ENCODE measurements at places on chromosomes 1 and 21.

- peak; percentile 48 for DNase-seq
Measured at GRCh38 chr1:65289449-65289848, 19.9 kb upstream of the DNAJC6 start.

DNA sequence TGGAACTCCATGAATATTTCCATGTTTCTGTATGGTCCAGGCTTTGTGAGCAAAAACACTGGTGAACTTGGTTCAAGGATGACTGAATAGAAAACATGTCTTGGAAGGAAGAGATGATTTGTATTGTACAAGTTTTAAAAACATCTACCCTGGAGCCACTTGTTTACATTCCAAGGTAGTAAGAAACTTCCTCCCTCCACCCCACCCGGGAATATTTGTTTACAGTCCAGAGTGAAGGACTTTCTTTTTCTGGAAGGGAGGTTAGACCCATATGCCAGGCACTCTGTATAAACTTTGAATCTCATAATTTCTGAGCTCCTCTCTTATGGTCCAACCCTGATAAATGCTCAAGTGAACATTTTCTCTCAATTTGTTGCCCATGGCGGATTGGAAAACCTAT lies 323.3 kb upstream of the LYPLAL1 start:
- no peak for DNase-seq

DNA sequence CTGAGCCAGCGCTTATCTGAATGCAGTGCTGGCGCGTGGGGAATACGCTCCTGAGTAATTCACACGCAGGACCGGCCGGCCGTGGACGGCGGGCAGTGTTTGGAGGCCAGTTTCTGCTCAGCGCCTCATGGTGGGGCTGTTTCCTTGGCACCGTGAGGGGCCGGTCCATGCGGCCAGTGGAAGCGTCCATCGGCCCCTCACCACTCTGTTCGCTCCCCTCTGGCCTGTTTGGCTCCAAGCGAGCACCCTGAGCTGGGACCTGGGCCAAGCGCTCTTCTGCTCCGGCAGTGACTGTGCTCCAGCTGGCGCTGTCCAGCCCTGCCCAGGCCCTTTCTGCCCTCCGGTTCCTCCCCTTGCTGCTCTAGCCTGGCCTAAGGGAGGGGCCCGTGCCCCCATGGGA lies 16.3 kb upstream of the PLCH2 start:
- no peak for DNase-seq

GRCh38 chr1:162179121-162179520 lies 109.6 kb downstream of the NOS1AP start:
- no peak for DNase-seq

GRCh38 chr21:42112857-42113256 lies 41.7 kb downstream of the UMODL1 start:
- no peak for DNase-seq

DNA sequence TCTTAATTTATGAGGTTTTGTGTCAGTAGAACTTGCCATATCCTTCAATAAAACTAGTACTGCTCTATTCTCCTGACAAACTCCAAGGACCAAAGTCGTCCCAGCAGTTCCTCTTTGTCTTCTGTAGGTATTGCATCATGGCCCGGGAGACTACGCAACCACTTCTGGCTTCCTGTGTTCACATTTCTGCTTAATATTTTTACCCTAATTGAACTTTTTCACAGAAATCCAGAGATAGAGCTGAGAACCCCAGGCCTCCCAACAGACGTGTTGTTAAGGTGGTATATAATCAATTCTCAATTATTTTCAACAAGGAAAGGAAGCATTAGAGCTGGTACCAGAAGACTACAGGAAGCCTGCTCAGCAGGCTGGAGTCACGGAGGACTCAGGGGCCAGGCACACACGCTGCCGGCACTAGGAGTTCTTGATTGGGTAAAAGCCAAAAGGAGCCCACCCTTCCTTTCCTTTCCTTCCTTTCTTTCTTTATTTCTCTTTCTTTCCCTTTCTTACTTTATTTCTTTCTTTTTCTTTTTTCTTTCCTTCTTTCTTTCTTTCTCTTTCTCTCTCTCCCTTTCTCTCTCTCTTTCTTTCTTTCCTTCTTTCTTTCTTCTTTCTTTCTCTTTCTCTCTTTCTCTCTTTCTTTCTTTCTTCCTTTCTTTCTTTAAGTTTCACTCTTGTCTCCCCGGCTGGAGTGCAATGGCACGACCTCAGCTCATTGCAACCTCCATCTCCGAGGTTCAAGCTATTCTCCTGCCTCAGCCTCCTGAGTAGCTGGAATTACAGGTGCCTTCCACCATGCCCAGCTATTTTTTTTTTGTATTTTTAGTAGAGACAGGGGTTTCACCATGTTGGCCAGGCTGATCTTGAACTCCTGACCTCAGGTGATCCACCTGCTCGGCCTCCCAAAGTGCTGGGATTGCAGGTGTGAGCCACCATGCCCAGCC lies 173.7 kb downstream of the ZBTB18 start:
- DNase-seq: no peak

DNA sequence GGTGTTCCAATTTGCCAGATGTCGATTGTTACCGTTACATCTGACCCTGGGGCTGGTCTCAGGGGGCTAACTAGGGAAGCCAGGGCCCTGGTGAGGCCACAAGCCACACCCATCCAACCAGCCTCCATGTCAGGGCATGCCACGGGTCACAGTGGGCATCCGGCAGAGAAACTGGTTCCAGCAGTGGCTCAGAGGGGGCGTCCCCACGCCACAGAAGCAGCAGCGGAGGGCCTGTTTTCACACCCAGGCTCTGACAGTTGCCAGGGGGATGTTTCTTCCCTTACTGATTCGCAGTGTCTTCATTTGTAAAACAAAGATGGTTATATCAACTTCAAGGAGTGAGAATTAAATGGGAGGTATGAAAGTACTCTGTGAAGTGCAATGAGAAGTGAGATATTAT lies 75.0 kb upstream of the COX20 start:
- no peak for DNase-seq

DNA sequence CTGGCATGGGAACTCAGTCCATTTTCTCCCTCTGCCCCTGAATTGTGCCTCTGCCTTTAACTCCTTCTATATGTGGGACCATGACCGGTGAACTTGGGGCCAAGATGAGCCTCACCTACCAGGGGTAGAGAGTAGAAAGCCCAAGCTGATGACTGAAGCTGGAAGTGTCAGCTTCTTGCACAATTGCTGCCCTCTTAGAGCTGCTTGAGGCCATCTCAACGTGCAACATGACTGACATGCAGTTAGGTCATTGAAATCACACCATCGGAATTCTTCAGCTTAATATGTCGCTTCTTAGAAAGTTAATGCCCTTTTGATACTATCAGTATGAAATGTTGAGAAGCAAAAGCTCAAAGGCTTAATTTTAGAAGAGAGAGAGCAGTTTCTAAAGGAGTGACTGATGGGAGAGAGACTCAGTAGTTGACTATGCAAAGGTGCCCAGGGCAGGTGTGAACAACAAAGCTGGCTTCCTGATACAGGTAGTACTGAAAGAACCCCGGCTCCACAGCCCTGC lies 89.4 kb upstream of the UBE2U start:
- DNase-seq: no peak

GRCh38 chr1:43592974-43593683 lies 56.8 kb upstream of the KDM4A start:
- DNase-seq: no peak

DNA sequence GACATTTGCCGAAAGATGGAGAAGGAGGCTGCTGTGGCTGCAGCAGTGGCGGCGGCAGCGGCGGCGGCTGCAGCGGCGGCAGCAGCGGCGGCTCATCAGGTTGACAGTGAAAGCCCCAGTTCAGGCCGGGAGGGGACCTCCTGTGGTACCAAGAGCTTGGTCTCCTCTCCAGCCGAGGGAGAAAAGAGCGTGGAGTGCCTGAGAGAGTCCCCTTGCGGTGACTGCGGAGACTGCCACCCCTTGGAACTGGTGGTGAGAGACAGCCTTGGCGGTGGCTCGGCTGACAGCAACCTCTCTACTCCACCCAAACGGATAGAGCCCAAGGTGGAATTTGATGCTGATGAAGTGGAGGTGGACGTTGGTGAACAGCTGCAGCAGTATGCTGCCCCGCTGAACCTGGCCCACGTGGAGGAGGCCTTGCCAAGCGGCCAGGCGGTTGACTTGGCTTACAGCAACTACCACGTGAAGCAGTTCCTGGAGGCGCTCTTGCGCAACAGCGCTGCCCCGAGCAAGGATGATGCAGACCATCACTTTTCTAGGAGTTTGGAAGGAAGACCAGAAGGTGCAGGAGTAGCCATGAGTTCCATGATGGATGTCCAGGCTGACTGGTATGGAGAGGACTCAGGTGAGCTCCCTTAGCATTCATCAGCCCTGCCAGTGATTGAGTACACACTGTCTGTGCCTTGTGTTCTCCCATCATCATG lies 6.3 kb downstream of the ZBTB8B start:
- peak; percentile 55 for DNase-seq

DNA sequence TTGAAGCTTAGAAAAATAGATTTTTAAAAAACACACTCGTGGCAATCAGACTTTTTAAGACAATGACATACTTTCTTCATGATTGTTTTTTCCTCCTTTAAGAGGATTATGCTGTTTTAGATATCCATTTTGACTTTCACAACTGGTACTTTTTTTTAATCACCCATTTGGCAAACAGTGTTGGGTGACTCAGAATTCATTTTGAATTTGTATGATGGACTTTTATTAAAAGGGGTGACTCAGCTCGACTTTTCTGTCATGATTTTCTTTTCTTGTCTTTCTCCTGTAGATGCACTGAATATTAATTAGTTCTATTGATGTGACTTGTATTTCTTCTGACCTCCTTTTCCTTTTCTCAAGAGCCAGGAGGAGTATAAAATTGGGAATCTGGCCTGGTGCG lies 44.7 kb downstream of the FMN2 start:
- DNase-seq: no peak

- DNase-seq: no peak
Measured at GRCh38 chr21:27831816-27832569, 865.1 kb upstream of the ADAMTS5 start.

DNA sequence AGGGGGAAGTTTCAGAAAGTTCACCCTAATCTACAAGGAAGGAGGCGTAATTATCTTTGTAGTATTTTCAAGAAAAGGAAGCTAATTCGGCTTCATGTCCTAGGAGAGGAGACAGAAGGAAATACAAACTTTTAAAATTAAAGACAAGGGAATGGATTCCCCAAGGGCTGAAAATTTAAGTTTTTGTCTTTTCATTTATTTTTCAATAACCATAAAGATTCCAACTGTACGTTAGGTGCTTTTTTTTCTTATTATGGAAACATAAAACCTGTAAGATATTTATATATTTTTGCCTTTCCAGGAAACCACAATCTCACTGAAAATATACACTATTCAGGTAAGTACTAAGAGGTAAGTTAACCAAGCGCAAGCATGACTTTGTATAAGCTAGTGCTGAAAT lies at the start of gene OR2M3:
Gene OR2M3 (plus strand): TSS at position 301 of the 400 bp plus-strand sequence. CDS start 5,803 bp downstream, outside the sequence.
- DNase-seq: no peak

GRCh38 chr1:173869021-173869359 lies 810 bp downstream of the ZBTB37 start:
- no peak for DNase-seq

GRCh38 chr1:191852907-191853306 lies 305.4 kb upstream of the RGS18 start:
- no peak for DNase-seq

GRCh38 chr1:21896652-21897532 lies 40.2 kb downstream of the HSPG2 start:
- DNase-seq: no peak

GRCh38 chr1:181483285-181484195 lies at the start of gene CACNA1E:
Gene CACNA1E, plus strand, starts transcription at chr1:181483517. Its CDS starts 228 bp downstream, at chr1:181483745.
- no peak for DNase-seq

GRCh38 chr1:110196917-110197765 lies 13.0 kb upstream of the KCNC4 start:
- DNase-seq: peak; percentile 62

- DNase-seq: no peak
Measured at GRCh38 chr1:116961606-116962005, 40.0 kb upstream of the CD101 start.

GRCh38 chr1:61395146-61395800 lies 312.9 kb downstream of the NFIA start:
- no peak for DNase-seq

DNA sequence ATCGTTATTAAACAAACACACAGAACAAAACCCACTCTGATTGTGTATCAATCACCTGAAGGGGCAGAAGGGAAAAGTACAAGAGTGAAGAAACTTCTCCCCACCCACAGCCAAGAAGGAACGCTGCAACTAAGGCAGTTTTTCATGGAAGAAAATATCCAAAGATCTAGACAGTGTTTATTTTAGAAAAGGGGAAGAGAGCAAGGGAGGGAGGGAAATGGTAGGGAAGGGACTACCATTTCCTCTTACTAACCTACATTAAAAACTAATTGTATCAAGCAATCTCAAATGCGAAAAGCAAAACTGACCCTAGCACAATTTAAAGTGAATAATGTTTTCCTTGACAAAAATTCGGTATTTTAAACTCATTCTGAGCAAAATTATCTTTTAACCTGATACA lies 3.5 kb downstream of the NRIP1 start:
- no peak for DNase-seq

DNA sequence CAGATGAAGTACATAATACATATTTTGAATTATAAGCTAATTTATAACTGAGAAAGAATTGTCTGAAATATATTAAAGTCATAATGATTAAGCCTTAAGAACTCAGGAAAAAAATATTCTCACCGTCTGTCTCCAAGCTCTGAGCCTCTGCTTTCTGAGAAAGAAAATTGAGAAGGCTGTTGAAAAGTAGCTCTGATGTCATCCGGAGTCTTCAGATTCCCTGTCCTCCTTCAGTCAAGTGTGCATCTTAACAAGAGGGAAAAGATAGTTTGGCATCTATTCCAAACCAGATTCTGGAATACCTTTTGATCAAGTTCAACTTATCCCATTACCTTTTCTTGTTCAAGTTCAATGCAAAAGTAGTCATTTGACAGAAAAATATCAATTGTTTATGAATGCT lies 50.6 kb downstream of the NRIP1 start:
- DNase-seq: no peak

DNA sequence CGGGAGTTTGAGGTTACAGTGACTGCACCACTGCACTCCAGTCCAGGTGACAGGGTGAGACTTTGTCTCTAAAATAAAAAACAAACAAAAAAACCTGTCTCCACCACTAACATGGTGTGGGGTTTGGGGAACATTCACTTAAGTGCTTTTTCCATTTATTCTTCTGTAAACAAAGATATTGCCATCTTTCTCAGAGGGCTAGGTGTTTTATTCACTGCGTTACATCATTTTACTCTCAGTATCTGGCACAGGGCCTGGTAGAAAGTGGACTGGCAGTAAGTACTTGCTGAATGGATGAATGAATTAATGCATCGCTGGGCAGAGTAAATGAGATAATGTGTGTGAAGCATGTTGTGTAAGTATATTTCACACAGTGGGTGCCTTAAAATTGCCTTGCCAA lies 20.1 kb downstream of the KIAA0040 start:
- no peak for DNase-seq

DNA sequence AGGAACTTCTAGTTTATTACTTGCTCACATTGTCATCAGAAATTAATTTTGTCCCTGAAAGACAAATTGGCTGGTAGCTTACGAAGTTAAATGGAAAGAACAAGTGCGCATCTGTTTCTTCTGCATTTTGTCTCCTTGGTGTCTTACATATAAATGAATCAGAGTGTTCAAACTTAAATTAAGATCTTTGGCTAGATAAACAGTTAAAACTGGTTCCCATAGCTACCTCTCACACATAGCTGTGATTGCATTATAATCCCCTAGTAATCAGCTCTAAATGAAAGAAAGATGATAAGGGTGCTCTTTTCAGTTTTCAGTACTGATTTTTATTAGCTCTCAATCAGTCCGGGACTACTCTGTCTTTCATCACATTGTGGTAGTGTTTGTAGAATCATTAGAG lies 124.2 kb upstream of the LMO4 start:
- no peak for DNase-seq

All from GM12865 (cell line).